Adipocyte (in vitro differentiated cells): ENCODE measurements at places on chromosomes 7 and 10.

GRCh38 chr7:30824821-30825720 is 53.9 kb downstream of the MINDY4 start:
- DNase-seq, result no peak

DNA sequence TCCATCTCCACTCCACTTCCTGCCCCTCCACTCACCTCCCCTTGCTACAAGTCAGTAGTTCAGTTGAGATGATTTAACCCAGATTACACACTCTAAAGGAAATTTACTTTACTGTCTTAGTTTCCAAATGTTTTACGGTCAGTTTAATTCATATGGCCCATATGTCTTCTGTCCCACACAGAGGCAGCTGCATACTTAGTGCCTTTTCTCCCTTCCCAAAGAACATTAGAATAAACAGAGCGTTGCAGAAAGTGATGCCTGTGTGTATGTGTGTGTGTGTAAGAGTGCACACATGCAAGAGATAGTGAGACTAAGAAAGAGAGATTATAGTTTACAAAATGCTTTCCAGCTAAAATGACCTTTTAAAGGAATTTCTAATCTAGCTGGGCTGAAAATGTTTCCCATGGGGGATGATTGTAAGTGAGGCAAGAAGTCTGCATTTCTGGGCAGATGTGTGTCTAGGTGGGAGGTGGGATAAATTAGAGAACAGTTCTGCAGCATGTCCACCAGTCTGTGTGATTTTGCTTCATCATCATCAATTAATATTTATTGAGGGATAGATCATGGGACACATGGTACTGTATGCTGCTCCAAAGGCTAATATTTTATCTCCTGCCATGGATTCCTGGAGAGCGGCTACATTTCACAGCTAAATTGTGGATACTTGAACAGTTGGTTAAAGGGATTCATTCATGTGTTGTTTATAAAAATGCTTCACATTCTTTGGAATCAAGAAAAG is 81.5 kb downstream of the NXPH1 start:
- DNase-seq, result no peak

DNA sequence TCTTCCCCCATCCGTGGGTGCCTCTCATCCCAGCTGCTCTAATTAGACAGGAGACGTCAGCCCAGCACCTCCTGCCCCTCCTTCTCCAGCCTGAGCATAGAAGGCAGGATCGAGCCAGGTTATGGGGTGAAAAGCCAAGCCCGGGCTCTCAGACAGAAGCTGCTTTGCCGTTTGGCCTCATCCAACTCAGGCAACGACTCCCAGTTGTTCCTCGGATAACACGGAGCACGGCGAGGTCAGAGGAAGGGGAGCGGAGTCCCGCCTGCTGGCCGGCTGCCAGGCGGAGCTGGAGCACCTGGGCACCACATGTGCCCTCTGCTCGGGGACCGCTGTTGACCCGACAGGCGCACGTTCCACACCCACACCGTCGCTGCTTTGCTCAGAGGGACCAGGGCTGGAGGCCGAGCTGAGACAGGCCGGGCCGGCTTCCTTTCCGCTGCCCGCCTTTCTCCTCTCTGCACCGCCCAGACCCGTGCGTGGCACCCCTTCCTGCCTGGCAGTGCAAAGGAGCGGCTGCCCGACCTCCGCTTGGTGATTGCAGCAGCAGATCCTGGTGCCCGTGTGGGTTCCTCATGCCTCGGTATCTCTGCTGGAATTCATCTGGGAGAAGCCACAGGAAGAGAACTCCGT is 21.6 kb upstream of the UNCX start:
- no peak for DNase-seq

- DNase-seq, result no peak
Measured at GRCh38 chr10:99761365-99761764, 21.1 kb upstream of the ABCC2 start.

DNA sequence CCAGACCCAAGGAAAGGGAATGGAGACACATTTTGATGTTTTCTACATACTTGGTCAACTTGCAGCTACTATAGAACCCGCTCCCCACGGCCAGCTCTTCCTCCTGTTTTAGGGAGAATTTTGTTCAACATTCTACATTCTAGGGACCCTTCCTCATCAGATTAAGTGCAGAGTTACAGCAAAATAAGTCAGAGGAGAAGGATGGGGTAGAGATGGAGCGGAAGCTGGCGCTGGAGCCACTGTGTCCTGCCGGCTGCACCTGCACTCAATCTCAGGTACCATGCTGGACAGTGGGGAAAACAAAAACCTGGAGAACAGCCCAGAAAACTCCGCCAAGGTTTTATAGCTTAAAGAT is 79.4 kb upstream of the EN2 start:
- DNase-seq, result no peak

GRCh38 chr10:98308669-98309365 is 40.8 kb upstream of the LOXL4 start:
- no peak for DNase-seq

DNA sequence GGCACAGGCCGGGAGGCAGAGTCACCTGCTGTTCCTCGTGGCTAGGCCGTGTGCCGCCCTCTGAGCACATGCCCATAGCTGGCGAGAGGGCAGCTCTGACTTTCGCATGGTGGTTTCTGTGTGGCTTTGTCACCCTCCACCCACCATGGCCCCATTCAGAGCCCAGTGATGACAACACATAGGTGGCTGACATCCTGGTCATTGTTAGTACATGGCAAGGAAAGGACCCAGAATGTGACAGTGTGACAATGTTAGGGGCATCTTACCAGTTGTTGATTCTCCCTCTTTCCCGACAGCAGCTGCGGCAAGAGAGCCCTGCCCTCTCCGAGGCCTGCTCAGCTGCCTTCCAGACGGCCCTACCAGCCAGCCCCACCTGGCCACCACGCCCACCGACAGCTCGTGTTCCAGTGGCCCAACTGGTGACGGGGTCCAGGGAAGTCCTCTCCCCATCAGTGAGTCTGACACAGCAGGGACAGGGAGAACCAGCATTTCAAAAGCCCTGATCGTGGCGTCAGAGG is 52.2 kb downstream of the ZNF467 start:
- DNase-seq, result no peak

DNA sequence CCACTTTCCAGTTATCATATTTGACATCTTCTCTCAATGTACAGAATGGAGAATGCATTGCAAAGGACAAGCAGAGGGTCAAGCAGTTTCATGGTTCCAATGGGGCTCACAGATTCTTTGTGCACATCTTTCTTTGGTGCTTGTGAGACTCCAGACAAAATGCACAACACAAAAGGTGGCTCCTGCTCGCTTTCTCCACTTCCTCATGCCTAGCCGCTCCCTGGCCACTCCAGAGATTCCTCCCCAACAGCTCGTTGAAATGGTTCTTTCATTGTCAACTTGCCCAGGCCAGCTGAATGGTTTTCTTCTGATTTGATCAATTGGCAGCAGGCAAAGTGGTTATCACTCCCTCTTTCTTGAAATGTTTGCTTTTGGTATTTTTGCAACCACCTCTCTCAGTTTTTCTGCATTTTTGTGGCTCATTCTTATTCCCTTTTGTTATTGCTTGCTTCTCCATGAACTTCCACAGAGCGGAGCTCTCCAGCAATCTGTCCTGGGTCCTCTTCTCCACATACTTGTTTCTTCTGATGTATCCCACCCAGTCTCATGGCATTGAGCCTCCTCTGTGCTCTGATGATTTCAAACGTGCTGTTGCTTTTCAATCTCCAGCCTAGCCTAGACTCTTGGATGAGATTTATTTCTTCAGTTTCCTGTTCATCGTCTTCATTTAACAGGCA is 507.8 kb upstream of the MKI67 start:
- no peak for DNase-seq

DNA sequence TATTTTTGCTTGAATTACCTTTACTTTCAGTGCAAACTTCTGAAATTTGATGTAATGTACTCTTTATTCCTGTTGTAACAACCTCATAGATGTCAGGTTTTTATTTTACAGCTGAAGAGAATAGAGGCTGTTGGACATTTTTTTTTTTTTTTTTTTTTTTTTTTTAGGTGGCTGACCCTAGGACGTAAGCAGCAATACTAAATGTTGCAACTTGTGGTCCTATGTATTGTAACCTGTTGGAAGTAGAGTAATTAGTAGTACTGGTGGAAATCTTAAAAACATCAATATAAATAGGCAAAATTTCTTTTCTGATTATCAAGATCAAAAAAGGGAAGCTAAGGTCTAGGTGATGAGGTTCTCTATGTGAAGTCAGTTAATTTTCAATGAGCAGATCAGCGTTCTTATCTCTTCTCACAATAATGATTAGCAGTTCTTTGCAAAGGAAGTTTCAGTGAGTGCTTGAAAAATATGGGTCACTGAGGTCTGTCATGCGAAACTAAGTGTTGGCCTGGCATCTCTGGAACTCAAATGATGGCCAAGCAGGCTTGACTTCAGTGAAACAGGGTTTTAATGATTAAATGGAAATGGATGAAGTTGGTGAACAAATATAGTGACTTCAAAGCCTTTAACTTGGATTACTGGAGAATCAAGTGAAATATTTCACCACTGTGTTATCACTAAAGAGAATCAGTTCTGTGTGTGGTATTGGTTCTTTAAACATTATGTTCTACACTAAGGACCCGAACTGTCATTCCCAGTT is 42.7 kb downstream of the BICC1 start:
- DNase-seq, result no peak

DNA sequence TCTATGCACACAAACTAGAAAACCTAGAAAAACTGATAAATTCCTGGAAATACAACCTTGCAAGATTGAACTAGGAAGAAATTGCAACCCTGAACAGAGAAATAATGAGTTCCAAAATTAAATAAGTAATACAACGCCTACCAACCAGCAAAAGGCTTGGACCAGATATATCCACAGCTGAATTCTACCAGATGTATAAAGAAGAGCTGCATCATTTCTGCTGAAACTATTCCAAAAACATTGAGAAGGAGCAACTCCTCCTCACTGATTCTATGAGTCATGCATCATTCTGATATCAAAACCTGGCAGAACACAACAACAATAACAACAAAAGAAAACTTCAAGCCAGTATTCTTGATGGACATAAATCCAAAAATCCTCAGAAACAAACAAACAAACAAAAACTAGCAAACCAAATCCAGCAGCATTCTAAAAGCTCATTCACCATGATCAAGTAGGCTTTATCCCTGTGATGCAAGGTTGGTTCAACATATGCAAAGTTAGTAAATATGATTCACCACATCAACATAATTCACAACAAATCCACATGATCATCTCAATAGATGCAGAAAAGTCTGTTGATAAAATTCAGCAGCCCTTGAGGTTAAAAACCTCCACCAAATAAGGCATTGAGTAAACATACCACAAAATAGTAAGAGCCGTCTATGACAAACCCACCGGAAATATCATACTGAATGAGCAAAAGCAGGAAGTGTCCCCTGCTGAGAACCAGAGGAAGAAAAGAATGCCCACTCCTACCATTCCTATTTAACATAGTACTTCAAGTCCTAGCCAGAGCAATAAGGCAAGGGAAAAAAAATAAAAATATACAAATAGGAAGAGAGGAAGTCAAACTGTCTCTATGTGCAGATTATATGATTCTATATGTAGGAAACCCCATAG is 98.2 kb downstream of the PCDH15 start:
- DNase-seq, result no peak

- peak; percentile 82 for DNase-seq
Measured at GRCh38 chr10:19819419-19820033, 3.3 kb downstream of the PLXDC2 start.

DNA sequence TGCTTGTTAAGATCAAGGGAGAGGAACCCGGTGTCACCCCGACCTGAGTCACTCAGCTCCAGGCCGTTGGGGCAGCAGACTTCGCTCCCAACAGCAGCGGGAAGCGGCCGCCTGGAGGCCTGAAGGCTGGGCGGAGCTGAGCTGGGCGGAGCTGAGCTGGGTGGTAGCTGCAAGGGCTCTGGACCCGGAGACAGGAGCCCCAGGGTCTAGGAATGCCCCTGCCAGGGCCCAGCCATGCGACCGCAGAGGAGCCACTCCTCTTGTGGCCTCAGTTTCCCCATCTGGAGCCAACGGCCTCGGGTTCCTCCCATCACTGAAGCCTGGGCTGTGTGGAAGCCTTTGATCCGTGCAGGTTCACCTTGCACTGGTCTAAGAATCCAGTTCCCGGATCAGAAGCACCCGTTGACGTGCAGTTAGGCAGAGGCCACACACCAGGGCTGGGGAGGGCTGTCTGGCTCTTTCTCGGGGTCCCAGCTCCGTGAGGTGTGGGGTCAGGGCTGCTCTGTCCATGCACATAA is 21.9 kb upstream of the DPYSL4 start:
- no peak for DNase-seq

DNA sequence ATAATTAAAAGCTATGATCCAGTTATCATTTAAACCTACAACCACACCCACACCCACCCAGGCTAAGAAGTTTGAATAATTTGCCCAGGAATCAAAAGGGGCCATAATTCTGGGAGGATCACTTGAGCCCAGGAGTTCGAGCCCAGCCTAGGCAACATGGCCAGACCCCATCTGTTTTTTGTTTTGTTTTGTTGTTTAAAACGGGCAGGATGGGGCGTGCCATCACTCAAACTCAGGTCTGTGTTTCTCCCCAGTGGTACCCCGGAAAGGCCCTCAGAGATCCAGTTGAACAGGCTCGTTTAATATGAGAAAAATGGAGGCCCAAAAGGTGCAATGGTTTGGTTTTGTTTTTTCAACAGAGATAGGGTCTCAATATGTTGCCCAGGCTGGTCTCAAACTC is 23.3 kb downstream of the HSPB1 start:
- no peak for DNase-seq

- peak; percentile 76 for DNase-seq
Measured at GRCh38 chr7:101173752-101174244, 6.3 kb downstream of the NAT16 start.

DNA sequence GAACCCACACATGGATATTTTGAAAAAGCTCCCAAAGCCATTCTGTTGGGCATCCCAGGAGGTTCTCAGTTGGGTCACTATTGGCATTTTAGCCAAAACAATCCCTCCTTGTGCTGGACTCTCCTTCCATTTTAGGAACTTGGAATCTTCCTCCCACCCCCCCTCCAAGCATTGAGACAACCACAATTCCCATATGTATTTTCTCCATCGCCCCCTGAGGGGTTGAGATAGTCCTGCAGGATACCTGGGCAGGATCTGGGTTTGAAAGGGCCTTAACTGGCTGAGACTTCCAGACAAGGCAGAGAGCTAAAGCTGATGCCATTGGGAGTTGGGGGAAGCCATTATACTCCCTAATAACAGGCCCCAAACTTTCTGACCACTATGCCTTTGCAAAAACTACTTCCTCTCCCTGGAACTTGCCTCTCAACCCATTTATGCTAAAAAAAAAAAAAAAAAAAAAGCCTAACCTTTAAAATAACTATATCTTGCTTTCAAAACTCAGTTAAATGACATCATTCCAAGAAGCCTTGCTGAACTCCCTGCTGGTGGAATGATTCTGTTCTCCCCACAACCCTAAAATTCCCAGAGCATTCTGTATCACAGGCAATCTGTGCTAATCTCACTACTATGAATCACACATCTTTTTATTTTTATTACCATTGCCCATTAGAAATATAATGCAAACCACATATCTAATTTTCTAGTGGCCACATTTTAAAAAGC is 77.5 kb upstream of the PDE1C start:
- DNase-seq, result no peak

DNA sequence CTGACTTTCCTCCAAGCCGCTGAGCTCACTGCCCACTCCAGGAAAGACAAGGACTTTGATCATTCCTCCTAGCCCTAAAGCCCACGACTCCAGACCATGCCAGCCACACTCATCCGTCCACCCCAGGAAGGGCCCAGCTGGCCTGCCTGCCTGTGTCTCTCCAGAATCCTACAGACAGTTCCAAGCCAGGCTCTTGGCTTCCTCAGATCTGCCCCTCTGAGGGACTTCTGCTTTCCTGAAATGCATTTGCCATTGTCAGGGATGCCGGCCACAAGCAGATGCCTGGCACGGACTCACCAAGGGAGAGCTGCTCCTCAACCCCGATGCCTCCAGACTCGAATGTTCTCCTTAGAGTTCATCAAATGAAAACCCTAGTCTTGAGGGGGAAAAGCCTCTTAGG is 155.8 kb downstream of the OAT start:
- no peak for DNase-seq

GRCh38 chr10:61987951-61988379 is 86.5 kb downstream of the ARID5B start:
- DNase-seq, result peak; percentile 31
